ENCODE measurements at places on chromosomes 1 and 21.

GRCh38 chr1:35452106-35452774 is 105.0 kb downstream of the KIAA0319L start:
- DNase-seq = no peak

DNA sequence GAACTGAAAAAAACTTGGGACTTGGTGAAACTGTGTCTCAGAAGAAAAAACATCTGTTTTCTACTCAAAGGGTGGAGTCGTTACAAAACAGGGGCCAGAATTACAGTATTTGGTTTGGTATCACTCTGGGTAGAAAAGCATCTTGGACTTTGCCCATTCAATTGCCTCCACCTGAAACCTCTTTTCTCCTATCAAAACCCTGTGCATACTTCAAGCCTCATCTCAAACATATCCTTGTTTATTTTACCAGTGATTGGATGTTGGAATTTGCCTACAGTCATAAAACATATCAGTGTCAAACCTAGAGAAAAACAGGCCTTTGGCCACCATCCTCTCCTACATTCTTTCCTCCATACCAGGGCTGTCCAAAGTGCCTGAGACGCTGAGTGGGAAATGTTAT is 281.5 kb downstream of the PLPP3 start:
- DNase-seq = no peak

GRCh38 chr1:1432274-1432950 is 3.1 kb upstream of the VWA1 start:
- DNase-seq = no peak

DNA sequence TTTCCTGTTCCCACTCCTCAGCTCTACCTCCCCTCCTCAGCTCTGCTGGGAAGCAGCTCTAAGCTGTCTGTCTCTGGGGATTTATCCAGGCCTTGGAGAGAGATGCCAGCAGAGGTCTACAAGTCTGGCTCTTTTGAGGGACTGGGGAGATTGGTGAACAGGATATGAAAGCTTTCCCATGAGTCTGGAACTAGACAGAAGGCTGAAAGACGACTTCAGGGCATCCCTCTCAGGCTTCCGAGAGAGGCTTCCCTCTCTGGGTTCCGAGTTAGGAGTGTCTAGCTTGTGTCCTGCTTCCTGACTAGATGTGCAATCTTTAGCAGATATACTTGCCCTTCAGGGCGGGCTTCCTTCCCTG is 733 bp downstream of the TMEM35B start:
- DNase-seq = no peak

- DNase-seq = no peak
Observed at GRCh38 chr1:63955370-63956145, 181.7 kb downstream of the ROR1 start.

DNA sequence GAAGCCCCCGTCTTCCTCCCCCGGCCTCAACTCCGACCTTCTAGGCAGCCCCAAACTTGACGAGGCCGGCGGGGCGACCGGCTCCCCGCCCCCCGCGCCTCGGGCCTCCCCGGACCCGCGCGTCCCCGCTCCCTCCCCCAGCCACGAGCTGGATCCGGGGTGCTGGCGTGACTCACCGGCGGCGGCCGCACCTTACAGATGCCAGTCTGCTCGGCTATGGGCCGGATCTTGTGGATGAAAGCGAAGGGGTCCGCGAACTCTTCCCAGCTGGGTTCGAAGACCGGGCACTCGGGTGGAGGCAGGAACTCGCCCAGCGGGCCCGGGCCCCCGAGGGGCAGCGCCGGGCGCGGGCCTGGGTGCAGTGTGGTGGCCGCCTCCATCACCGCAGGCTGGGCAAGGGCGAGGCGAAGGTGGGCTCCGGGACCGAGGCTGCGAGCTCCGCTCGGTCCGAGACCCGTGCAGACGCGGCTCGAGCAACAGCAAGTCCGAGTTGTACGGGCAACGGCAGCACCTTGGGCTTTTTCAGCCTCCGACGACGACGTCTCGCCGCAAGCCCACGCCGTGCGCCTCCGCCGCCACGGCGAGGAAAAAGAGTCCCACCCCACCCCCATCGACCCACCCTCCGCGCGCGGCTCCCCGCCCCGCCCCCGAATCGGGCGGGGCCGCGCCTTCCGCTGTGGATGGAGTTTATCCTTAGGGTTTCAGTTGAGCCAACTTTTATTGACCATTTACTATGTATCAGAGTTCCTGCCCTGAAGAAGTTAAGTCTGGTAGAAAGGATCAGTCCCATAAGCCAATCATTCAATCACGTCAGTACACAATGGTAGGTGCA is at the start of gene KDM5B:
KDM5B (minus strand) TSS at position 496 of the 832 bp plus-strand sequence; CDS start at position 380, 116 bp downstream.
- DNase-seq = peak; percentile 19

- DNase-seq = no peak
Observed at GRCh38 chr1:93776728-93777127, 95.1 kb upstream of the BCAR3 start.

DNA sequence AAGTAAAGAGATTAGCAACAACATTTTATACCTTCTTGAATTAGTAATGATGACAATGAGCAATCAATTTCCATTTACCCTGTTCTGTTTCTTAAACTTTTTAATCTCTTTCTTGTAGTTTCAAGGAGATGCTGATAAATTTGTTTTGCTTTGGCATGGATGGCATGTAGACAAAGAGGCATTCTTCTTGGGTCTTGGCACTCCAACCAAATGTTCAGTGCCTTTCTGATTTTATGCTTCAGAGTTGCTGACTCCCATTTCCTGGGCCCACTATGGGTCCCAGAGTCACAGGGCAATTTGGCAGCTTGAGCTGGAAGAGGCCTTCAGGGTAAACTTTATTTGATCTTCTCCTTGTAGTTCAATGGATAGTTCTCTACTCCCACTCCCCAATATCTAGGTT is 42.1 kb upstream of the OSBPL9 start:
- no peak for DNase-seq

GRCh38 chr1:59367301-59368007 is 70.6 kb downstream of the FGGY start:
- DNase-seq = no peak

DNA sequence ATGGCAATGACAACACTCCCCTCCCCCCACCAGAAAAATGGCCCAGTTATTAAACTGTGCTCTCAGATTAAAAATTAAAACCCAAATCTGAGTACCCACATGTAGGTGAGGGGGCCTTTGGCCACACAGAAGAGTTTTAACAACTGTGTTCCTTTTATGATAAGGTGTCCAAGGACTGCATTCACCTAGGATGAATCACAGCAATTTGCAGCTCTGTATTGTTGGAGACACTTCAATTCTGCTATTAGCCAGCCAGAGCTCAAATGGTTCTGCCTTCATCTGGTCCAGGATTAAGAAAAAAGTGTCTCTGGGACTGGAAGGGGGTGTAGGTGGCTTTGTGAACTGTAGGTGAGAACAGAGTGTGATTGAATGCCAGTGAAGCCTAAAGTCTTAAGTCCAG is 43.3 kb upstream of the DIRAS3 start:
- no peak for DNase-seq

DNA sequence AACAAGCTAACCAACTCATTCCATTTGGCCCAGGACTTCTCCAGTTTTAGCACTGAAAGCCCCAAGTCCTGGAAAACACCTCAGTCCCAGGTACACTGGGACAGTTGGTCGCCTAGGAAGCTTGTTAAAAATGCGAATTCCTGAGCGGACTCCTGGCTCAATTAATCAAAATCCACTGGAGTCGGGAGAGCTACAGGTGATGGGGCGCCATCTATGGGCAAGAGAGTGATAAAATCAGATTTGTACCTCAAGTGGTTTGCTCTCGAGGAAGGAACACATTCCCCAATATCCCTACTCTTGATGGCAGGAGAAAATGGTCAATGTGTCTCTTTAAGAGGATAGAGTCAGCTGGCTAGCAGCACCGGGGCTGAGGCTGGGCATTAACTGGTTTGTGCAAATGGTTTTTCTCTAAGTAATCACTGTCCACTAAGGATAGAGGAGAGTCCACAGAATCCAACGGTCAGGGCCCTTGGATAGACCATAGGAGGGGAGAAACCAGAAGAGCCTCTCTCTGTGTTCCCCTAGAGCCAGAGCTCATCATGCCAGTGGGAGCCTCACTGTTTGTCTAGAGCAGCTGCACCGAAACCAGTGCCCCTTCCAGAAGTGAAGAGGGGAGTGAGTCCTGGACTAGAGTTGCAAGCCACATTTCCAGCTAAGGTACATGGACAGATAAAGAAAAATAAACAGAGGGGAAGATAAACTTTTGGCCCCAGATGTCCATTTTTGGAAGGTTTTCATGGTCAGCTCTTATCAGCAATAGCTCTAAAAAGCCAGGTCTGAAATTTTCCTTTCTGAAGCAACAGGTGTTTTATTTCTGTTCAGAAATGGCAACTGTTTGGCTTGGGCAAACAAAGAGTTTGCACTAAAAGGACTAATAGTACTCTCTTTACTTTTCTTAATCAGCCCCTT is 148.5 kb downstream of the TENT5C start:
- DNase-seq = peak; percentile 37

DNA sequence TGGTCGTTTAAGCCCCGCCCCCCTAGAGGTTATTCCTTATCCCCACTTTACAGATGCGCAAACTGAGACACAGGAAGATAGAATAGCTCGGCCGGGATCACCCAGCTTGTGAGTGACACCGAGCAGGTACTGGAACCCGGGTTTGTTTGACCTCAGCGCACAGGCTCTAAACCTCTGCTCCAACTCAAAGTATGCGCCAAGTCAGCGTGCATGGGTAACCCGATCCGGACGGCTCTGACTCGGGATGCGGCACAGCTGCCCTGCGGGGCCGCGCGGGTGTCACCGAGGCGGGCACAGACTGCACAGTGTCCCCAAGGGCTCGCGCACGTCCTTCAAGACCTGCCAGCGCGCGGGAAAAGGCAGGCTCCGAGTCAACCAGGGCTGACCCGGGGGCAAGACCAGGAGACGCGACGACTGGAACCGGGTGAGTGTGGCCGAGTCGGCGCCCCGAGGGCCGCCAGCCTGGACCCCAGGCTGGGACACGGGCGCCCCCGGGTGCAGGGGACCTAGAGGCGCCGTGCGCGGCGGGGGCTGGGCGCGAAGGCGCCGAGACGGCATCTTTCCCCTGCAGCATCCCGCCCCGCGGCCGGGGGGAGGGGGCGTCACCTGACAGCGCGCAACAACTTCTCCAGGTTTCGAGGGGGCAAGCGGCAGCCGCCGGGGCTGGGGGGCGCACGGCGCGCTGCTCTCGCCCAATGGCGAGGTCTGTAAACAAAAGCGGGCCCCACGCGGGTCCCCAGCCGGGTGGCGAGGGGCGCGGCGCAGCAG is 101.9 kb upstream of the SOD1 start:
- peak; percentile 35 for DNase-seq

DNA sequence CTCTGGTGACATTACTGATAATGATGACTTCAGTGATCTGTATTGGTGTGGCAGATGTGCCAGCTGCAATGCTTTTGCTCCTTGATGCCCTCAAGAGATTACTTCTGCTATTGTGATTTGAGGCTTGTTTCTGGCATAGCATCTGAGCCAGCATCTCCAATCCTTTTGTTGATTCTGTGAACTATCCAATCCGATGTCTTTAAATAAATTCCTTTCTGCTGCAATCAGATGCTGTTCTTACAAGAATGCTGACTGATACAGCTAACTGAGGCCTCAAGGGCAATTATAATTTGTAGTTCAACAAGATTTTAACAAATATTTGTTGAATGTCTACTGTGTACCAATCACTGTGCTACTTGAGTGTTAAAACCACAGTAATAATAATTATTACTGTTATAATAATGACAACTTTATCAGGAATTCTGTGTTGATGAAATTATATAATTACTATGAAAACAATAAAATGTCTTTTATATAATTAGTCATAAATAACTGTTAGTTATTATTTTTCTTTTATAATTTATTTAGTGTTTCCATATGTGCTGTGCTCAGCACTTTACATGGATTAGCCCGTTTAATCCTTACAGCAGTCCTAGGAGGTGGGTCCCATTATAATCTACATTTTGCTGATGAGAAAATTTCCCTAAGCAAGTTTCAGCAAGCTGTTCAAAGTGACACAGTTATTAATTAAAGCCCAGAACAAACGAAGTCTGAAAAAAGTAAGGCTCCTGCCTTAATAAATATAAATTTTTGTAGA is 308.2 kb downstream of the BRINP3 start:
- DNase-seq = no peak

GRCh38 chr1:12121212-12122003 is 45.4 kb upstream of the TNFRSF1B start:
- DNase-seq = no peak

- DNase-seq = peak; percentile 94
Observed at GRCh38 chr1:89524369-89525168, at the start of gene LRRC8B. Gene LRRC8B, plus strand, starts transcription at chr1:89524829. Its CDS starts 57,822 bp downstream, at chr1:89582651.

- peak; percentile 82 for DNase-seq
Observed at GRCh38 chr1:226723657-226724532, 15.2 kb downstream of the ITPKB start.

- no peak for DNase-seq
Observed at GRCh38 chr1:112790920-112791722, 76.0 kb upstream of the PPM1J start.

GRCh38 chr1:206779638-206780037 is 7.3 kb upstream of the IL10 start:
- no peak for DNase-seq

DNA sequence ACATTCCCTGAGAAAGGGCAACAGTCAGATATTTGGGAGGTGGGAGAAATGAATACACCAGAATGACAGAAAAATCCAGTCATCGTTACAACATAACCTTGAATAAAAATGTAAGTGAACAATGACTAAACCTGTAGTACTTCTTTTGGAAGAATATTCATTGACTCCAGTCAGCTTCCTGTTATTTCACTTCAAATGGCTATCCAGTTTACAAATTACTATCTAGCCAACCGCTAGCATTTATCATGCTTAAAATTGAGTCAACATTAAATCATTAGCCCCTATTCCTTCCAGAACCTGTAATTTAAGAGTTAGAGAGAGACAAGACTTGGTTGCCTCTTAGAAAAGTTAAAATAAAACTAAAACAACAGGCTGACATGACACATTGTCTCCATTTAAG is 33.6 kb downstream of the WLS start:
- DNase-seq = no peak

DNA sequence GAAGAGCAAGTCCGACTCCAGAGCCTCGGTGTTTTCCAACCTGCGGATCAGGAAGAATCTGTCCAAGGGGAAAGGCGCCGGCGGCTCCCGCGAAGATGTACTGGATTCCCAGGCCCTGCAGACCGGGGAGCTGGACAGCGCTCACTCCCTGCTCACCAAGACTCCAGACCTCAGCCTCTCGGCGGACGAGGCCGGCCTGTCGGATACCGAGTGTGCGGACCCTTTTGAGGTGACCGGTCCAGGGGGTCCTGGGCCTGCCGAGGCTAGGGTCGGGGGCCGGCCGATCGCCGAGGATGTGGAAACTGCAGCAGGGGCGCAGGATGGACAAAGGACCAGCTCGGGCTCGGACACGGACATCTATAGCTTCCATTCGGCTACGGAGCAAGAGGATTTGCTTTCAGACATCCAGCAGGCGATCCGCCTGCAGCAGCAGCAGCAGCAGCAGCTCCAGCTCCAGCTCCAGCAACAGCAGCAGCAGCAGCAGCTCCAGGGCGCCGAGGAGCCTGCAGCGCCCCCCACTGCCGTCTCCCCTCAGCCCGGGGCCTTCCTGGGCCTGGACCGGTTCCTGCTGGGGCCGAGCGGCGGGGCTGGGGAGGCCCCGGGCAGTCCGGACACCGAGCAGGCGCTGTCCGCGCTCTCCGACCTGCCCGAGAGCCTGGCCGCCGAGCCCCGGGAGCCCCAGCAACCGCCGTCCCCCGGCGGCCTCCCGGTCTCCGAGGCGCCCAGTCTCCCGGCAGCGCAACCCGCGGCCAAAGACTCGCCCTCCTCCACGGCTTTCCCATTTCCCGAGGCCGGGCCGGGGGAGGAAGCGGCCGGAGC is 827 bp downstream of the FMN2 start:
- DNase-seq = no peak

- no peak for DNase-seq
Observed at GRCh38 chr1:153608742-153609584, 4.0 kb downstream of the S100A16 start.

- DNase-seq = no peak
Observed at GRCh38 chr1:45928486-45929205, 125.2 kb downstream of the MAST2 start.
